ENCODE measurements at places on chromosomes 7 and 10.

DNA sequence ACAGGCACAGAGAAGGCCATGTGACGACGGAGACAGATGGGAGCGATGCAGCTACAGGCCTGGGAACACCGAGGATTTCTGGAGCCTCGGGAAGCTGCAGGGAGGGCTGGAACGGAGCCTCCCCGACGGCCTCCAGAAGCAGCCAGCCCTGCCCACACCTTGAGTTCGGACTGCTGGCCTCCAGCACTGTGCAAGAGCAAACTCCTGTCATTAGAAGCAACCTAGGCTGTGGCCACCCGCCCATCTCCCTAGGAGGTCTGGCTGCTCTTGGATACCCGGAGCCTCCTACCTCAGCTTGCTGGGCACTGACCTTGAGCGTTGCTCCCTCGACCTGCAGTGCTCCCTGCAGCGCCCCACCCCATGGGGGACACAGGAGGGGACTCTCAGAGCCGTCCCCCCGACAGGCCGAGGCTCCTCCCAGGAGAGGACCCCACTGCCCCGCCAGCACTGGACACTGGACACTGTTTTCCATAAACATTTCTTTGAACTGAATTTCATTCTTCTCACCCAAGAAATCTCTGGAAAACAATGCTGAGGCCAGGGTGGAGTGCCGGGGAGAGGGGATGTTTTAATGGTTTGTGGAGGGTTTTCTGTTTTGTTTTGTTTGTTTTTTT, 22.5 kb upstream of the TNRC18 start:
- DNase-seq: no peak

GRCh38 chr7:88885131-88885530, 89.6 kb upstream of the TEX47 start:
- DNase-seq: no peak

- DNase-seq: no peak
These were observed 143.8 kb upstream of the BMPER start for GRCh38 chr7:33761449-33762080.

DNA sequence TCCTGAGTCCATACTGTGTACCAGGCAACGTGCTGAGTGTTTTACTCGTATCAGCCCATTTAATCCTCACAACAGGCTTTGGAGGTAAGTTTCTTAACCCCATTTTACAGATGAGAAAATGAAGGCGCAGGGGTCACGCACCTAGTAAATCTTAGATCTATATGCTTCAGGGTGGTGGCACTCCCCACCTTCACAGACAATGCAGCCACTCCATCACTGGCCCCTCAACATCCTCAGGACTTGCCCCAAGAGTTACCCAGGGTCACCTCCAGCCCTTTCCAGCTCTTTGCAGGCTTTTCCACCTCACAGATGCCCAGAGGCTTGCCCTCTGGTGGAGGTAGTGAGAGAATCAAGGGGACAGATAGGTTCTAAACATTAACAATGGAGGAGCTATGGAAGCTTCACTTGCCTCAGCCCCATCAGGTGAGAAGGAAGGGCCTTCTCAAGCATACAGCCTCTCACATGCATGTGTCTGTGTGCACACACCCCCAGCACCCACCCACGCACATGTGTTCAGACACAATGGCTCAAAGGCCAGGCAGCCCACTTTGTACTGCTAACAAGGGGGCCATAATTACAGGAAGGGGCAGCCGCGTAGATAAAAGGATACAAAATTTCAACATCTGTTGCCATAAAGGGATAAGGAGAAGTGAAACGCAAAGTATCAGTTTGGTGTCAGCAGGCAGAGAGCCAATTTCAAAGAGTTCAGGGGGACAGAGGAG, 29.1 kb downstream of the DPCD start:
- no peak for DNase-seq

DNA sequence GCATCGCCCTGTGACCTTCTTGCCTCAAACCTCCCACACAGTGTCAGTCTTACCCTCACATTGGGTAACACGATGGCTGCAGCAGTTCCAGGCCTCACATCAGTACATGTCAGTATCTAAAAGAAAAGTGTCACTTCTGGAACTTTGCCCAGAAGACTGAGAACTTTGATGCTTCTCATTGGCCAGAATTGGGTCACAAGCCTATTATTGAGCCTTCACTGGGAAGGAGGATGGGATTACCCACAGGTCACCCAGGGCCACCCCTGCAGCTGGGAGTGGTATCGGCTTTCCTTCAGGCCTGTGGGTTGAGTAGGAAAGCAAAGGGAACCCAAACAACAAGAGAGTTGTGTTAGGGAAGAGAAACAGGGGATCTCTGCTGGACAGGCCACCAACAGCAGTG, 111.5 kb downstream of the NPY start:
- no peak for DNase-seq

GRCh38 chr10:33547976-33548375, 213.5 kb upstream of the NRP1 start:
- no peak for DNase-seq

DNA sequence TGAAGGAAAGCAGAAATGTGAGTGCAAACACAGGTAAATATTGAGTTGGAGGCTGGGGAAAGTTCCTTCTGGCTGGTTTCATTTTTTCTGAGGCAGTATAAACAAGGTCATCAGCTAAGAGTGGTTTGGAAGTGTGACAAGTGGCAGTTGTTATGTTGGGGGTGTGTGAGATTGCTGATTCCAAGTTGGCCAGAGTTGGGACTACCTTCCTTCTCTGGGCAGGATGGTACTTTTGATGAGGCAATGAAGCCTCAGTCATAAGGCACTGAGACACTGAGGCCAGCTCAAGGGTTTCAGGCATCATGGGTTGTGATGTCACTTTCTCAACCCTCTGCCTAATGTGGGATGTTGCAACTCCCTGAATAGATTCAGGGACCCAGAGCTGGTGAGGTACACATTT, 8.2 kb upstream of the PTTG1IP2 start:
- peak; percentile 46 for DNase-seq

DNA sequence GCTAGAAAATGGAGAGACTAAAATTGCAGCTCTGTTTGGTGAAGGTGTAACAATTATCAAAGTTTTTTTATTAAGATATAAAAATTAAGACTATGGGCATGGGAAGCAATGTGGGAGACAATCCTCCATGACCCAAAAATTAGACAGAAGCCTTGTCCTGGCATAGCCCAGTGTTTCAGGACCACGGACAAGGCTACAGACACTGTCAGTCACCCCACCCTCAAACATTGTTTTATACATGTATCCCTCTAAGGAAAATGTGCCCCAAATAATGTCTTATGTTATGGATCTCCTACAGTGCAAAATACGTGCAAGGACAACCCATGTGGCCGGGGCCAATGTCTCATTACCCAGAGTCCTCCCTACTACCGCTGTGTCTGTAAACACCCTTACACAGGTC, 24.0 kb downstream of the HABP2 start:
- DNase-seq: no peak

DNA sequence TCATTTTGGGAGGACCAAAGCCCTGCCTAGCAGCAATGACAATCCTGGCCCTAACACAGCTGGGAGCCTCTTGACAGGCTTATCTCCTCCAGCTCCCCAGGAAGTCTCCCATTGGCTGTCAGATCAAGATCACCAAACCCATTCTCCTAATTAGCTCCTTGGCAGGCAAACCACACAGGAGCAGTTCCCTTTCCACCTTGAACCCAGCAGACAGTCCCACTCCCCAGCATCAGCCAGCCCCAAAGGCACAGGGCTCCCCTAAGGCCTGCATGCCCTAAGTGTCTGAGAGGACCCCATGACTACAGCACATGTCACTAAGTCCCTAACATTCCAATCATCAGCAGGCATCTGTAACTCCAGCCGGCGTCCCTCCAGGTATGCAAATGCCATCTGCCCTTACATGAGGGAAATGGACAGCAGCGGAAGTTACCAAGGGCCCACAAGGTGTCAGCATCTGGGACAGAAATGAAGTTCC, 348.5 kb downstream of the KCNMA1 start:
- no peak for DNase-seq

DNA sequence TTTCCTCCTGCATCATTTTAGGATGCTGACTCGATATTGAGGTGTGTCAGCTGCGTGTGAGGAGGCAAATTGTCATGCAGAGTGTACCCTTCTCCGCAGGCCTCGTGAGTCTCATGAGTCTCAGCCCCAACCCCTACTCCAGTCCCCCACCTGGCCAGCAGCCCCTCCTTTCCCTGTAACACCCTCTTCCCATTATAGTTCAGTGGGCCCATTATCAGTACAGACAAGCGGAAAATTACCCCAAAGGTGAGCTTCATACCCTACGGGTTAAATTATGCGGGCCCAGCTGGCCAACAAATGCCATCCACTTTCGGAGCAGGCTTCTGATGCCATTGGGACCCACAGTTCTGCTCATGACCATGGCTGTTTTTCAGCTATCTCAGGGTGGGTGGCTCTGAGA, 25.2 kb downstream of the SFTPD start:
- no peak for DNase-seq

DNA sequence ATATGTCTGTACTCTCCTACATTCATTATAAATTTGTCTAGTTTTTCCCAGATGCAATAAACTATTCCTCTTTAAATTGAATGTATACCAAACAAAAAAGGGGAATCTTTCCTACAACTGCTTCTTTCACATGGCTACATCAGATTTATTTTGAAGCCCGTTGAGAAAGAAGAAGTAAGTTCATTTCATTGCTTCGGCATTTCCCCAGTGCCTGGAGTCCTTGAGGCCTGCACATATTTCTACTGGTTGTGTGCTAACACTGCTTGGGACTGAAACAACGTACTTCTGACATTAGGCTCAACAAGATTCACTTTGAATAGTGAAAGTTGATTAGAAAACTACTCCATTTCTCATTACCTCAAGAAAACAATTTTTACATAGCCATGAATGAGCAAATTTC, 201.7 kb downstream of the PHF14 start:
- DNase-seq: no peak

DNA sequence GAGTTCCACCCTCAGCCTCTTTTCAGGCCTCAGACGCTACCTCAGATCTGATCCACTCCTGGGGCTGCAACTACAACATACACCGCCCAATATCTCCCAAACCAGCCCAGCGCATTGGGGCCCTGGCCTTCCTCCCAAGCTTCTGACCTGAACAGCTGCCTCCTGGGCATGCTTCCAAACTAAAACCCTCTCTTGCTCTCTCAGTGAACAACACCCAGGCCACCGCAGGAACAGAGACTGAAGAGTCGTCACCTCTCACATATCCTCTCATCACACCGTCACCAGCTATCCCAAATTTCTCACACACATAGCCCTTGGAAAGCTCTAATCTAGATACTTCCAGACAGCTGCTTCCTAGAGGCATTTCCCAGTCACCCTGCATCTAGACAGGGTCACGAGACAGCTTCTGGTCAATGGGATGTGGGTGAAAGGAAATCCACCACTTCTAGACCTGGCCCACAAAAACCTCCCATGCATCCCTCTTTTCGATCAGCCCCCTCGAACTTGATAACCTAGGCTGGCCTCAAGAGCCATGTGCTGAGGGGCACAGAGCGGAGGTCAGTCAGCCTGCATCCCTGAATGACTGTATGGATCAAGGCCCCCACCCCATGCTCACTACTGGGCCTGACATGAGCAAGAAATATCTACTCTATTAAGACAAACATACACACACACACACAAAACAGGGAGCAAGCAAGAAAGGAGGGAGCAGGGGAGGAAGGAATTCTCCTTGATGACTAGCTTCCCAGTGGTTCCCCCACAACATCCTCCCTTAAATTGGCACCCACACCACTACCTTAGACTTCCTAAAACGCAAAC, 1.8 kb downstream of the PARP12 start:
- DNase-seq: peak; percentile 66

DNA sequence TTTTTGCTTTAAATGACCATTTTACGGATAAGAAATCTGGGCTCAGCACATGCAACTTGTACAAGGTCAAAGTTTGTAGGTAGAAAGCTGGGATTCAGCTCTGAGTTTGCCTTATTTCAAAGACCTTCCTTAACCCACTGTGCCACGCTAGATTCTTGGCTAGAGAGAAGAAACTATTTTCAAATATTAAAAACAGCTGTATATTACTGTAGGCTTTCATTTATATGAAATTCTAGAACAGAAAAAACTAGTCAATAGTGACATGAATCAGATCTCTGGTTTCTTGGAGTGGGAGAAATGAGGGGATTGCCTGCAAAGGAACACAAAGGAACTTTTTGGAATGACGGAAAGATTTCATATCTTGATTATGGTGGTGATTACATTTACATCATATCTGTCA, 53.0 kb upstream of the C1GALT1 start:
- DNase-seq: no peak

- no peak for DNase-seq
These were observed 84.4 kb upstream of the SHH start for GRCh38 chr7:155896531-155897263.

GRCh38 chr10:8637640-8638039, 583.2 kb downstream of the GATA3 start:
- DNase-seq: no peak

- DNase-seq: no peak
These were observed 20.0 kb downstream of the ZPBP start for GRCh38 chr7:50073093-50073492.

GRCh38 chr10:88883448-88883809, 3.4 kb downstream of the STAMBPL1 start:
- no peak for DNase-seq

DNA sequence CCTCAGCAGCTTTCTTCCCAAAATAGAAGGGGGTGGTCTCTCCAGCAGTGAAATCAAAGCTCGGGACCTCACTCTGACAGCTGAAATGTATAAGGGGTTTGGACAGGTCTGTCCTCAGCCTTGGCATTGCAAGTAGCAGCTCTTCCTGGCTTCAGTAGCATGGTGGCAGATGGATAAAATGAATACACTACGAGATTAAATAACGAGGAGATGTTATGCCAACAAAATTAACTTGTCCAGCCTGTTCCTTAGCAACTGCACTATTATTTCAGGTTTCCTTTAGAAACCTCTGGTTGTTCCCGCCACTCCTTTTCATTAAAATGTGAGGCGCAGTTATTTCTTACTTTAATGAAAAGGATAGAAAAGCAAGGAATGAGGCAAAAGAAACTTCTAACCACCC, 24.9 kb downstream of the PRLHR start:
- no peak for DNase-seq

- DNase-seq: no peak
These were observed 12.4 kb downstream of the MAT1A start for GRCh38 chr10:80277016-80277415.

GRCh38 chr10:91006001-91006751, 85.3 kb upstream of the ANKRD1 start:
- DNase-seq: peak; percentile 58

Measured in thyroid gland (tissue), 4 donors.